IMR-90 (cell line): ENCODE measurements at places on chromosomes 5 and 9. TPM values are rescaled to one million over a fixed set of nuclear protein-coding genes. Genes with fewer than 3 reads are reported as not detected.
A peak's percentile ranks its signal among the peaks of the same experiment; 100 is the strongest.

- DNase-seq = peak; percentile 70
Observed at GRCh38 chr5:14879937-14880589, 8.5 kb upstream of the ANKH start.

DNA sequence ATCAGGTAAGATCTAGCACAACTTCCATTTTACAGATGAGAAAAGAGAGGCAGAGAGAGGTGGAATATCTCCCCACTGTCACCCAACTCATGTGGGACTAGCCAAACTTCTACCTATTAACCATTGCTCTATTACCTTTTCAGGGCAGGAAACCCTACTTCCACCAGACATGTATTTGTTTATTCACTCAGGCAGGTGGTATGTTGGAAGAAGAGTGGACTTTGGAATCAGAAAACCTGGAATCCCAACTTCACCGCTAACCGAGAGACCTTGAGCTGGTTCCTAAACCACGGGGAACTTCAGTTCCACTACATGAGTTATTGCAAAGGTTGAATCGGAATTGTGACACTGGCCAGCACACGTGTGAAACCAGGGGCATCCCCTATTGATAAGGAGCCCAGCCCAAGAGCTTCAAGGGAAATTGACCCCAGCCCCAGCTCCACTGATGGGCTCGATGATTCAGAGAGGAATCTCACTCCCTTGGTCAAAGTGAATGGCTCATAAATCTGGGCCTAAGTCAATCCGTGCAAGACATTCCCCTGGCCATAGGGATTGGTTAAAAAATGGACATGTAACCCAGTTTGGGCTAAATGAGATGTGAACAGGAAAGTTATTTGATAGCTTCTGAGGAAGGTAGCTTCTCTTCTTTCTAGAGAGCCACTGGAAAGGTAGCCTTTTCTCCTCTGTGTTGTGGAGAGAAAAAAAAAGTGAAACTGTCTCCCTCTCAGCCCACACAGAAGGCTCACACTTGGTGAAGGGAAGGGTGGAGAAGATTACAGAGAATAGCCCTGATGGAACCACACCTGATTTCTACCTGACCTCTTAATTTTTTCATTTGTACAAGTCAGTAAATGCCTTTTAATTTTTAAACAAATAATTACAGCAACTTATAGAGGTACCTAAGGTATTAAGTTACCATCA lies 5.5 kb upstream of the GLIS3 start:
- DNase-seq = no peak

- no peak for DNase-seq
Observed at GRCh38 chr9:4095484-4095883, 204.4 kb downstream of the GLIS3 start.

DNA sequence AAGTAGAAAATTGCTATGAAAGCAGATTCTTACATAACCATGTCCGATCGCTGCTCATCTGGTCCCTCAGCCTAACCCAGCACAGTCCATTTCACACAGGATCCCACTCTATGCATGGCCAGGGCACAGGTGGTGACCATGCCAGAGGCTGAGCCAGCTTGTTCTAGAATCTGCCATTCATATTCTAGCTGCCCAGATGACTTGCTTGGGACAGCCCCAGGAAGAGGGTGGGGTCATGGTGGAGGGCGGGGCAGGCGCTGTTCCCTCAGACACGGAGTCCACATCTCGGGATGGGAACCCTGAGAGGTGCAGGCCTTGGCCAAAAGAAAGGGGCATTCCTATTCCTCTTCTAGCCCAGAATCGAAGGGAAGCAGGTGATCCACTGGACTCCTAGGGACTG lies 275.2 kb upstream of the IRX2 start:
- no peak for DNase-seq

DNA sequence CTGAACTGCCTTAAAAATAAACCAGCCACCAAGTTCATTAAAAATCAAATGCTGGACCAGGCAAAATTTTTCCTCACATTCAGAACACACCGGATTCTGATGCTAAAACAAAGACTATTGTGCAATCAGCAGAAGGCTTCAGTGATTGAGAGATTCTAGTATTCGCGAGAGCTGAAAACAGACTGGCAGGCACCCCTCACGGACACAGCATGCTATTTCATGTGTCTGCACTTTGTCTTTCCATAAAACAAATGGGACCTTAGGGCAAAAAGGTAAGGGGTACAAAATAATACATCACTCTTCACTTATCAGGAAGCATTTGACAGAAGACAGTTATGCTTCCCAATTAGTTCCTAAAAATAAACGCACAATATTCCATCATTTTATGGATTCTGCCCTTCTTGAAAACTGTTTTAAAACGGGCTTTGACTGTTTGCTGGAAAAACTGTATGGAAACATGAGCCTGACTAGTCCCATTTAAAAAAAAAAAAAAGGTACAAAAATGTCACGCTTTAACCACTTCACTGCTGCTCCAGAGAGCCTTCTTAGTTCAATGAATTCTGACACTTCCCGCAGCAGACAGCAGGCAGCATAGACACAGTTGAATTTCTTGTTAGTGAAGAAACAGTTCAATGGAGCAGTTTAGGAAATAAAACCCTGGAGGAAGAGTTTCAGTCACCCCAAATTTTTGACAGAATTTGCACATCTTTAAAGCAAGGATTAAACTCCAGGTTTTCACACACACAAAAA lies 99.2 kb downstream of the MED27 start:
- no peak for DNase-seq

- DNase-seq = no peak
Observed at GRCh38 chr5:159797261-159797970, 118.9 kb upstream of the ADRA1B start.

- peak; percentile 65 for DNase-seq
Observed at GRCh38 chr9:76371901-76372300, 22.3 kb downstream of the RFK start.

GRCh38 chr5:75653521-75653920 lies 42.3 kb downstream of the ANKDD1B start:
- no peak for DNase-seq

DNA sequence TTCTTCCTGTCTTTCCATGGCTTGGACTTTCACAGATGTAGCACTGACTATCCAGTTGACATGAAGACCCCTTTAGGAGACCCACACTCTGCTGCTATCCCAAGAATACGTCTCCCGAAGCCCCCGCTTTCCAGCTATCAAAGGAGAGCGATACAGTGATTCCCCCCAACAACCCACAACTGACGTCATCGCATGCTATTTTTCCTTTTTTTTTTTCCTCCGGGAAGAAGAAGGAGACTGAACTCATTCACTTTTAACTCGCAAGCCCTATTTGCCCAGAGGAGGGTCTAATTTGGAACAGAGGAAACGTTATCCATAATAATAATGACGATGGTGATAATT lies 2.1 kb downstream of the PAPPA start:
- peak; percentile 75 for DNase-seq

C9orf57 gene
- not detected in 2 replicates for total RNA-seq

GRCh38 chr5:76207120-76207519 lies 123.9 kb downstream of the SV2C start:
- DNase-seq = no peak

DNA sequence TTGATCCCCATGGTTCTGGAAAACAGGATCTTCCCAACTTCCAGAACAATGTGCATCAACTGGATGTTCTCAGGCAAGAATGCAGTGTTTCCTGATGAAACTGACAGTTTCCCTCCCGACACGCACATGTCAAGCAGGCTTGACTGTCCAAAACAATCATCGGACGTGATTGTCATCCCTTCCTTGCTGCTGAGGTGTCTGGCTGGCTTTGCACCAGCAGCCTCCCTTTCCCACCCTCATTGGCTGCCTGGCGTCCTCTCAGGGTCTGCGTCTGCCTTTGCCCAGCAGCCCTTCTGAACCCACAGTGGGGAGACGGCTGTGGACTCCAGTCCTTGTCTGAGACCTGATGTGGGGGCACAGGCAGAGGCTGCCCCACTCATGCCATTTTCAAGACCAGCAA lies 110.8 kb downstream of the MARCHF3 start:
- DNase-seq = no peak

DNA sequence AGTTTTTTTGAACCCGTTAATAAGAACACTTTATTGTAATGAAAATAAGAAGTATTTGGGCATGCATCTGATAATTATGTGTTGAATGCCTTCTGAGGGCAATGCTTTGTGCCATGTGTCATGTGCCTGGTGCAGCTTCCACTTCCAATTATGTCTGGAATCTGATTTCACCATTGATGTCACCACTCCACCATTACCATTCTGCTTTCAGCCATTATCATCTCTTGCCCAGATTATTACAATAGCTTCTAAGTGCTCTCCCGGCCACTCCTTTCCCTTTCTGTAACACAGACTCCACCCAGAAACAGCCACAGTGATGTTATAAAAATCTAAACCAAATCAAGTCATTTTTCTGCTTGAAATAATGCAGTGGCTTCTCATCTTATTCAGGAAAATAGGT lies 171.7 kb downstream of the C9orf152 start:
- DNase-seq = no peak

CRHBP gene
- 0.28 TPM in 1 of 2 replicates, not detected in the other for total RNA-seq

GRCh38 chr5:83919071-83920041 lies 198.7 kb upstream of the HAPLN1 start:
- DNase-seq = peak; percentile 64

GRCh38 chr5:54279960-54280359 lies 30.4 kb downstream of the ARL15 start:
- no peak for DNase-seq

- no peak for DNase-seq
Observed at GRCh38 chr9:3241290-3241689, 284.5 kb downstream of the RFX3 start.

NKD2 gene
- total RNA-seq = not detected in 2 replicates

DNA sequence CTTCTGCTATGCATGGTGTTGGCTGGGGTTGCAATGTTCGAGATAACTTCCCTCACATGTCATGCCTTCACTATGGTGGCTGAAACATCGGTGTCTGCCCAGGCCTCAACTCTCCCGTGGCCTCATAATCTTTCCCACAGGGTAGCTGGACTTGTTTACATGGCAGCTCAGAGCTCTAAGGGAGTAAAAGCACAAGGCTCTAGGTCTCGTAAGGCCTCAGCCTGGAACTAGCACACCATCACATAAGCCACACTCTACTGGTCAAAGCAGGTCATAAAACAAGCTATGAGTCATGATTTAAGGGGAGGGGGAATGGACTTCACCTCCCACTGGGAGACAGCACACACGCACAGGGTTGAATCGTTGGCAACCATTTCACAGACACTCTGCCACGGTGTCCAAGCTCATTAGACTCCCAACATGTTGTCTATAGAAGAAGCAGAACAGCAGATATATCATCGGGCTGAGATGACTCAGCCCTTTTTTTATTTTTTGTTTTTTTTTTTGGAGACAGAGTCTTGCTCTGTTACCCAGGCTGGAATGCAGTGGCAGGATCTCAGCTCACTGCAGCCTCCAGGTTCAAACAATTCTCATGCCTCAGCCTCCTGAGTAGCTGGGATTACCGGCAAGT lies 66.8 kb upstream of the IL17B start:
- peak; percentile 99 for DNase-seq

WDR38 gene
- total RNA-seq = not detected in 2 replicates

GRCh38 chr5:55568654-55569512 lies 34.1 kb upstream of the PLPP1 start:
- DNase-seq = no peak

- DNase-seq = no peak
Observed at GRCh38 chr5:159735036-159735435, 181.2 kb upstream of the ADRA1B start.

- no peak for DNase-seq
Observed at GRCh38 chr5:55187370-55187769, 14.4 kb upstream of the CDC20B start.

- no peak for DNase-seq
Observed at GRCh38 chr5:15762668-15763067, 262.7 kb downstream of the FBXL7 start.
